ENCODE measurements at places on chromosomes 5 and 9.

GRCh38 chr5:72487177-72487576 is 20.0 kb downstream of the ZNF366 start:
- no peak for DNase-seq

- DNase-seq, result no peak
Observed at GRCh38 chr5:72508241-72509170, 1.3 kb upstream of the ZNF366 start.

DNA sequence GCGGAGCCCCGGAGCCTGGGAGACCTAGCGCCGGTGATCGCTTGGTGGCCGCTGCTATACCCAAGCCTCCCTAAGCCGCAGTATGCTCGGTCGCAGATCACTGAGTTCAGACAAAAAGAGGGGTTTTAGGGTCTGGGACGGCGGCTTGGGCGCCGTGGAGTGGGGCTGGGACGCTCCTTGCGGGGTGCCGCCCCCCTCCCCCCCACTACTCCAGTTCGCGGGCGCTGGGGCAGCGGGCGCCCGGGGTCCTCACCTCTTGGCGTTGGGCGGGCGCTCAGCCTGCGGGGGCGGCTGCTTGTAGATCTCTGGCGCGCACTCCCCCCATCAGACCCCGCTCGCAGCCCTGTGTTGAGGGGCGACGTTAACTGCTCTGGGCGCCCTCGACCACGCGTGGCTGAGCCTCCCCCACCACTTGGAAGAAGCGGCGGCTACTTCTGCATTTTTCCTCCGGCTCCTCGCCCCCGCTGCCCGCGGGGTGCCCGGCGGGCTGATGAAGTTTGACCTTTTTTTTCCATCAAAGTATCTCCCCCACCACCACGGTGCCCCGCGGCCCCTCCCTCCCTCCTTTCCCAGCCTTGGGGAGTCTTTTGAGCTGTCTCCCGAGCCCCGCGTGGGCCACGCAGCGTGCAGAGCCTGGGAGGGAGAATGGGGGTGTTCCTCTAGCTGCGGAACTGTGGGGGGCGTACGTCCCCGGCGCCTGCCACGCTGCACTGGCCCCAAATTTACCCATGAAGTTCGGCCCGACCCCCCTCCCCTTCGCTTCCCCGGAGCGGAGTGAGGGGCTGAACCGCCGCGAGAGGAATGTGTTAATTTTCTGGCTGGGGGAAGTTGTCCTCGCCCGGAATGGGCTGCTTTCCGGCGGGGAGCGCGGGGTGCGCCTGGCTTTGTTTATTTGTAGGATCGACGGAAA is 1.2 kb downstream of the CXXC5 start:
- no peak for DNase-seq

DNA sequence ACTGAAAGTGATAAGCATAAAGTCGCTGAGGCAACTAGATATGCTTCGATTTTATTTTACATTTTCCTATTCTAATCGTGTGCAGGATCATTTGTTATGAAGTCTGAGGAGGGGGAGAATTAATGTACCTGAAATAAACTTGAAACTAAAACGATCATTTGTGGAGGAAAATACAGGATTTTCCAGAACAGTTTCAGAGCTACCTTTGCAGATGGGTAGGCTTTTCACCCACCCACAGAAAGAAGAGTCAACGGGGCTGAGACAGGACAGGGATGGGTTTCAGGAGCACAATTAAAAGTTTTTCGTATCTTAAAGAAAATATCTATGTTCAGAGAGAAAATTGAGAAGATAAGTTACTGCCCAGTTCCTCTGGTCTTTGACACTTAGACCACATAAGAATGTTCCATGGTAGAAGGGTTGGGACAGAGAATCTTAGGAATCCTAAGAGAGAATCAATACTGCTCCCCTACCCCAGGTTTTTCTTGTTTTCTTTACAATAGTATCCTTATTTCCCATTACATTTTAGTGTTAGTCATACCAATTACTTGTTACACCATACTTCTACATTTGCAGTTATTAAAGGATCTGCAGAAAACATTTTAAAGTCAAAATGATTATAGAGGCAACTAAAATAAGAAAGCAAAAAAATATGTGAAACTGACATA is 211.4 kb downstream of the DEPDC1B start:
- no peak for DNase-seq

GRCh38 chr5:127799293-127799905 is 96.2 kb downstream of the CCDC192 start:
- DNase-seq, result no peak

All from NCI-H2081 (cell line).